Caki2 (cell line): ENCODE measurements at places on chromosomes 2 and 18. TPM values are rescaled to one million over a fixed set of nuclear protein-coding genes. Genes with fewer than 3 reads are reported as not detected.

Gene TIMM21
- 15.5 and 31.9 TPM in 2 replicates for total RNA-seq

Gene TIGD1
- total RNA-seq, result 1.6 and 2.2 TPM in 2 replicates

Gene PRADC1
- total RNA-seq, result 8.3 and 8.6 TPM in 2 replicates

Gene PPP3R1
- total RNA-seq, result 12.9 and 21.7 TPM in 2 replicates

Gene SERPINB13
- not detected in 2 replicates for total RNA-seq

Gene PDE1A
- not detected in 2 replicates for total RNA-seq

Gene AQP4
- total RNA-seq, result not detected in 2 replicates

Gene SH3RF3
- total RNA-seq, result 0.20 and 0.49 TPM in 2 replicates

Gene NETO1
- total RNA-seq, result 7.6 and 8.1 TPM in 2 replicates
